ENCODE measurements at places on chromosomes 1 and 21.

DNA sequence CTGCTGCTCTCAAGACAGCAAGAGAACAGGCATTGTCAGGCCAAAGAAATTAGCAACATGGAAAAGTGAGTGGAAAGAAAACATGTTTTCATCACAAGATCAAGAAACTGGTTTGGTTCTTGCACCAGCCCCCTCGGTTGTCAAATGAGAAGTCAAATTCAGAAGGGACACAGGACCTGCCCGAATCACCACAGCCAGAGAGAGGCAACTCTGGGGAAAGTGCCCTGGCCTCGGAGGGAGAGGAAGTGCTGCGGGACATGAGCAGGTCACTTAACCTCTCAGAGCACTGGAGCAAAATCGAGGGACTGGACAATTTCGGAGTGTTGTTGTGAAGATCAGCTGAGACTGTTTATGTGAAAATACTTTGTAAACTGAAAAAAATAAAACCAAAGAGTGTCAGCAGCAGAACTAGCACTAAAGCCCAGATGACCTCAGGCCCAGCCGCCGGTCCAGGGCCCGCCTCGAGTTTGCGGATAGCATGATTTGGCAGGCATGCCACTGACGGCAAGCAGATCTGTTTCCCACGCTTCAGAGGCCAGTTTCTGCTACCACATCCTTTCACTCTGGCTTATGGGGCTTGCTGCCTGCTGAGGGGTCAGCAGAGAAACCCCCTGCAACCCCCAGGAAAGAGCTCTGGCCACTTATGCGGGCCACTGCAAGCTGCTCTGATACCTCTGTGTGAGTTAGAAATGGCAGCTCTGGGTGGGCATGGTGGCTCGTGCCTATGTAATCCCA, 32.1 kb downstream of the CD247 start:
- no peak for DNase-seq

DNA sequence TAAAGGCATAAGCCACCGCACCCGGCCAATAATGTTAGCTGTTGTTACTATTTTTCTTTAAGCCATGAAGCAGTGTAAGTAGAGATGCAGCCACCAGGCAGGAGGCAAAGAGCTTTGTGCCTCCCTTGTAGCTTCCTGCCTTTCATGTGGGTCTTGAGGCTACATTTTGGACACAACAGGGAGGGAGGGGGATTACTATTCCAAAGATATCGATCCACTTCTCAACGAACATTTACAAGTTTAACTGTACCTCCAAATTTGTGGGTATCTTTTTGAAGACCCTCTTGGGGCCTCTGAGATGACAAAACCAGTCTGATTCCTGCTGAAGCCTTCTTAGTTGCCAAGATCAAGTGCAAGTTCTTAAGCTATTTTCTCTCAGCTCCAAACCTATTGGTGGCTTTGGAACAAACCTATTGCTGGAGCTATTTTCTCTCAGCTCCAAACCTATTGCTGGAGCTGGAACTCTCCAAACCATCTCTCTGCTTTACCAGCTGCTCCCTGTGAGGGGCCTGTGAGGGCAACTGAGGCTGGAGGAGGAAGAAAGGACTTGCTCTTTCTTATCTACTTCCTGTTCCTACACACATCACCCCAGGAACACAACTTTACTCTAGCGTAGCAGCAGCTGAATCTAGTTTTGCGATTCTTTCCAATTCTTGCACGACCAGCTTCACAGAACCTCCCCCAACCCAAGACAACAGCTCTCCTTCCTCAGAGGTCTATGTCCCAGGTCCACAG, 16.1 kb upstream of the RCAN3 start:
- no peak for DNase-seq

DNA sequence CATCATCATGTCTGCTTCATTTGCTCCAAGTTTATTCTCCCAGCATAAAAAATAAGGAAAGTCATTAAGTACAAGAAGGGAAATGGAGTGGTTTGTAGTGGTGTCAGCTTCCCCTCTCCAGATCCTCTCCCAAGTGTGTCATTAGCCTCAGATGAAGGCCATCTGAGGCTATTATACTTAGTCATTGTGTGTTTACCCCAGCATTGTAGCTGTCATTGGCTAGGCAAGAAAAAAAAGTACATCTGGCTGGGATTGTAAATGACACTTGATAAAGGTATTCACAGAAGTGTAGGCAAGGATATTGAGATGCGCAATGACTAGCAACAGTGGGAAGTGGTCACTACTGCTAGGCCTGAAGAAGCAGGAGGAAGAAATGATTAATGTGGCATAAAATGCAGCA, 316.9 kb upstream of the SGIP1 start:
- no peak for DNase-seq

DNA sequence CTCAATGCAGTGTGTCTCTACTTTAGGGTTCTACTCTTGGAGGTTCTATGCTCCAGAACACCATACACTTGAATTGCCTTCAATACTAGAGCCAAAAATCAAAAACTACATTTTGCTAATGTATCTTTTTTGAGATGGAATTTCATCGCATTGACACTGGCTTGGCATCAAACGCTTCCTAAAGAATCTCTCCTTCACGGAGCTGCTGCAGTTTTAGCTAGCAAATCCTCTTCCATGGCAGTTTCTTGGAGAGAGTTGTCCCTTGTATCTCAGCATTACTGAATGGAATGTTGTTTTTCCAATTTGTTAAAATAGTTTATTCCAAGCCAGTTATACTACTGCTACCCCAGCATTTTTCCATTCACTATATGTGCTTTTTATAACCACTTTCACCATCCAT, 17.7 kb downstream of the SDCCAG8 start:
- DNase-seq = no peak

- no peak for DNase-seq
These were observed 28.7 kb upstream of the PAPPA2 start for GRCh38 chr1:176434234-176434633.

- DNase-seq = no peak
These were observed 1064.4 kb downstream of the NCAM2 start for GRCh38 chr21:22062472-22063139.

DNA sequence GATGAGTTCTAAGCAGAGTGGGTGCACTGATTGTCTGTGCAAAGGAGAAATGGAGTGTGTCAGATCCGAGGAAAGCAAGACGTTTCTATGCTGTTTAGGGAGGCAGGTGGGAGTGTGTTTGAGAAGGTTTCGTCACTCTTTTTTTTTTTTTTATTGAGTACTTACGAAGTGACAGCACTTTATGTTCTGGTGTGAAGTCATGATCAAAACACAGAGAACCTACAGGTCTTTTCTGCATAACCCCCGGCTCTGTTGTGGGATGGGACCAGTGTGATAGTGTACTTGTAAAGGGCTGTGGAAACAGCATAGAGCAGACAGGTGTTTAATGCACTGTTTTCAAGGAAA, 26.7 kb downstream of the MIA3 start:
- no peak for DNase-seq

DNA sequence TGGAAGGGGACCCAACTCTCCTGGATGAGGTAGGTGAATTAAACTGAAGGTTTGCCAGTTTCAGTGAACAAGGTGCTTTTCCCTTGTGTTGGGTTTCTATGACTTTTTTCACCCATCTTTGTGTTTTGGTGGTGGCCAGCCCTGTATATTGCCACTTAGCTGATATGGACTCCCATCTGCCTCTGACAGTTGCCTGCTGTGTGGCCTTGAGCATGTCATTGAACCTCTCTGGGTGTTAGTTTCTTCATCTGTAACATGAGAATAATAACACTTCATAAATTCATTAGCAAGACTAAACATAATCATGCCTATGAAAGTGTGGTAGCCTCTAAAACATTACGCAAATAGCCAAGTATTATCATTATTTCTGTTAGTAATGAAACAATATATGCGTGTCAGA, 141.7 kb downstream of the PBX1 start:
- DNase-seq = no peak

GRCh38 chr21:39946199-39946598, 79.0 kb downstream of the PCP4 start:
- DNase-seq = no peak

DNA sequence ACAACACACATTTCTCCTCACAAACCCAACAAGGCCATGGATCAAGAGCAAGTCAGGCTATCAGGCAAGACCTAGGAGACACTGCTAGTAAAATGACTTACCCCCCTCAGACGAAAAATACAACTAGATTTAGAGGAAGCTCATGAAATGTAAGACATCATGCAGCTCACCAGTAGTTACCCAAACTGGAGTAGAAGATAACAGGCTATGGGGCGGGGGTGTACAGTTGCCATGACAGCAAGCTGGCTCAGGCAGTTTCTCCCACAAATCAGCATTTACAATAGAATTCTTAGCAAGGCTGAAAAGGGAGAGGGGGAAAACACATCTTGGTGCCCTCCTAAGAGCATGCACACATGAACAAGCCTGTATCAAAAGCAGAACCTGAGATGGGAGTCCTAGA, 13.9 kb downstream of the TPM3 start:
- DNase-seq = peak; percentile 40

GRCh38 chr1:193542690-193543089, 356.3 kb upstream of the B3GALT2 start:
- peak; percentile 78 for DNase-seq

DNA sequence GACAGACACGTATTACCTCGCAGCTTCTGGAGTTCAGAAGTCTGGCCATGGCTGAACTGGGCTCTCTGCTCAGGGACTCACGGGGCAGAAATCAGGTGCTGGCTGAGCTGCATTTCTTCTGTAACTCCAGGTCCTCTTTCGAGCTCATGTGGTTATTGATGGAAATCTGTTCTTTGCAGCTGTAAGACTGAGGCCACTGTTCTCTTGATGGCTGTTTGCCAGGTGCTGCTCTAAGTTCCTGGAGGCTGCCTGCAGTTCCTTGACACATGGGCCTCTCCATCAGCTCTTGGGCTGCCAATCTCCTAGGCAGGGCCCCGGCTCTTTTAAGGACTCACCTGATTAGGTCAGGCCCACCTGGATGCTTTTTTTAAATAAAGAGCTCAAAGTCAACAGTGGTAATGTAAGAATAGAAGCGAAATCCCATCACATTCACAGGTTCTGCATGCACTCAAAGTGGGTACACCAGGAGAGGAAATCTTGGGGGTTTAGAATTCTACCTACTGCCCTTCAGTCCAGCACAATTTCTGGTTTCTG, 139.1 kb downstream of the KAZN start:
- no peak for DNase-seq

DNA sequence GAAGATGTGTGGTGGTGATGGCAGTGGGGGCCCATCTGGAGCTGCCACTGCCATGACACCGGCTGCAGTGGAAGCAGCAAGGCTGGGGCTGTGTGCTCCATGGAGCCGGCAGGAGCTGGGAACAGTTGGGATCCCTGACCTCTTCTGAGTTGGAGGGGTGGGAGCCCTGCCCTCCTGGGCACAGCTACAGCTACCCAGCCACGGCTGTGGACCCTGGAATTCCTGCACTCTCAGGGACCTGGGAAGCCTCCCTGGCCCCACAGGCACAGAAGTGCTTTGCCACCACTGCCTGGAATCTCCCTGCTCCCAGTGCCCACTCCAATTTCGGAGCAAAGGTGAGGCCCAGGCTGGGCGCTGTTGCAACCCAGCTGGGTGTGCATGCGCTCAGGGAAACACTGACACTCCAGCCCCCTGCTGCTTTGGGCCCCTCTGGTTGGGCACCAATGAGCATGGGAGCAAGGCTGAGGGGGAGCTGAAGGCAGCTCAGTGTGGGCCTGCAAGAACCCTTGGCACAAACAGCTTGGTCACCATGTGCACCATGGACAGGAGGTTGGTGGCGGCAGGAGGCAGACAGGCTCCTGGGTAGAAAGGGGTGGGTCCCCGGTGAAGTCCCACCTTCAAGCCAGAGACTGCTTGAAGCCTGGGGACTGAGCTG, 817.6 kb downstream of the KCNT2 start:
- no peak for DNase-seq

DNA sequence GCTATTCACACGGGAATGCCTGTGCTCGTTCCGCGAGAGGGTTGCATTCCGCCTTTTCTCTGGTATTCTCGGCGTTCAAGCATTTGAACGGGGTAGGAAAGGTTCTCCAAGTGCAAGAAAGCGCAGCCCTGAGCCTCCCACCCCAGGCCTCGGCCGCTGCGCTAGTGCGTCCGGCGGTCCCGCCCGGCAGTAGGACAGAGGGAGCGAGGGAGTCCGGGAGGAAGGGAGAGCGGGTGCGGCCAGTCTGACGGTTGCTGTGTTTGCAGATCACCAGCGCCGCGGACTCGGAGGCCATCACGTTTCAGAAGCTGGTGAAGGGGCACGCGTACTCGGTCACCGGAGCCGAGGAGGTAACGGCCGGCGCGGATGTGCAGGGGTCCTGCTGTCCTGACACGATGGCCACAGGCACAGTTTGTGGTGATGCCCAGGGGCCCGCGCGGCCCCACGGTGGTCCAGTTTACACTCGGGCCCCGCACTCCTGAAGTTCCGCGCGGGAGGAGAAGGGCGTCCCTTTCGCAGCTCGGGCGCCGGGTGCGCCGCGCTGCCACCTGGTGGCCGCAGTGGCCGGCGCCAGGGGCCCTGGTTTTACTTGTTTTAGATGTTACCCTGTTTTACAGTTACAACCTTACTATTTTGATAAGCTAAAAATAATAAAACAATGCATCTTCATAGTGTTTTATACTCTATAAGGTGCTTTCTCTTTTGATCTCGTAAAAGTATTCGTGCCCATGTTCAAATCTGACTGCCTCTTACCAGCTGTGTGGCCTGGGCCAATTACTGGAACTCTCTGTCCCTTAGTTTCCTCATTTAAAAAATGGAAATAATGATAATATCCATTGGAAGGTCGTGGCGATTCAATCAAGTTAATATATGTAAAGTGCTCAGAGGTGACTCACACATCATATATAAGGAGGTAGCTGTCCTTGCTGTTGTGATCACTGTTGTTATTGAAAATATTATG, 36.7 kb downstream of the CAPN2 start:
- peak; percentile 53 for DNase-seq

- peak; percentile 53 for DNase-seq
These were observed 506 bp downstream of the JUN start for GRCh38 chr1:58783090-58783992.

DNA sequence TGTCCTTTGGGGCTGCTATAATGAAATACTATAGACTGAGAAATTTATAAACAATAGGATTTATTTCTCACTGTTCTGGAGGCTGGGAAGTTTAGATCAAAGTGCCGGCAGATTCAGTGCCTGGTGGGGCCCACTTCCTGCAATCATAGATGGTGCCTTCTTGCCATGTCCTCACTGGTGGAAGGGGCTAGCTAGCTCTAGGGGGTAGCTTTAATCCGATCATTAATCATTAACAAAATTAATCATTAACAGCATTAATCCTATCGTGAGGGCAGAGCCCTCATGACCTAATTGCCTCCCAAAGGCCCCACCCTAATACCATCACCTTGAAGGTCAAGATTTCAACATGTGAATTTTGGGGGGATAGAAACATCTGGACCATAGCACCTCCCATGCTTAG, 124.3 kb downstream of the TRABD2B start:
- DNase-seq = no peak

GRCh38 chr1:143625886-143626285, 345.9 kb downstream of the FAM72C start:
- DNase-seq = no peak

DNA sequence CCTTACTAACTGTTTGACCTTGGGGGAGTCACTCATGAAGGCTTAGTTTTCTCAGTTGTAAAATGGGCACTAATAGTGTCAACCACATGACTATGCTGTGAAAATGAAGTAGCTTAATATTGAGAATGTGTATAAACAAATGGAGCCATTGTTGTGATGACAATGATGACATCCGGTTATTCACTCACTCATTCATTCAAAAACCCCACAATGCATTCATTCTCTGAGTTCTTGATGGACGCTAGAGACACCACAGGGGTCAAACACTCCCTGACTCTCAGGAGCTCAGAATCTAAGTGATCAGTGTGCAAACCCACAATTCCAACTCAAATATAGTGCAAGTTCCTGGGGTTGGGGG, 138.9 kb downstream of the FOXD2 start:
- DNase-seq = no peak

GRCh38 chr1:53337499-53337898, 9.6 kb upstream of the LRP8 start:
- DNase-seq = no peak
